ENCODE measurements at places on chromosomes 7 and 10.

GRCh38 chr10:71250405-71250804, 38.0 kb downstream of the UNC5B start:
- no peak for DNase-seq

GRCh38 chr10:132500781-132501415, 36.7 kb upstream of the INPP5A start:
- DNase-seq, result no peak

DNA sequence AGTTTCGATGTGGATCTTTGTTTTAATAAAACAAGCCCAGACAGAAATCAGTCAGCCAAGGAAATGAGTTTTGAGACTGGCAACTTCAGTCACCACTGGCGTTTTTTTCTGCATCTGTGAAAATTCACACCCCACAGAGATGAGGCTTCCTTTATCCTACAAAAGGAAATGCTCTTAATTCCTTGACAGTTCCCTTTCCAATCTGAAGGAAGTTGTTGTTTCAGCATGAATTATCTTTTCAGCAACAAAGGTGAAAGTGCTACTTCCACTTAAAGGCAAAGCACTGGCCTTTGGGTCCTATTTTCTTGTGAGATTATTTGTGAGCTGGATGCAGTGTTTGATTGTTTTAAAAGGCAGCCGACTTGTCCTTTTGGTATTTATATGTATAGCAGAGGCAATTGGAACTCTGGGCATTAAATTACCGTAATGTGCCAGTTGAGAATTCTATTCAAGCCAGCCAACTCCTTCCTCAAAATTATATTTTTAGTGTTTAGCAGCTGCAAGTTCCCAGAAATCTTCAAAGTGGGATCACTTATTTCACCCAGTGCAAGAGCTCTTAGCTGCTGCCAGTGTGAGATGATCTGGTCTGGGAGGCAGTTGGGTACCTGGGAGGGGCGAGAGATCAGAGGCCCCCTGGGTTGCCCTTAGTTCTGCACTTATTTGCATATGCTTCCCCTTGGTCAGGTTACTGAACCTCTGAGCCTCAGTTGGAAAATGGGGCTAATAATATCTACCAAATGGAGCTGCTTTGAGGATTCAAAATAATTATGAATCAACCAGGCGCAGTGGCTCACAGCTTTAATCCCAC, 427.1 kb downstream of the GALNT17 start:
- no peak for DNase-seq

- DNase-seq, result no peak
Measured at GRCh38 chr7:27151931-27152815, at the start of gene HOXA3. Gene HOXA3 (minus strand): TSS chr7:27152583. CDS start chr7:27110640, 41,943 bp downstream.

DNA sequence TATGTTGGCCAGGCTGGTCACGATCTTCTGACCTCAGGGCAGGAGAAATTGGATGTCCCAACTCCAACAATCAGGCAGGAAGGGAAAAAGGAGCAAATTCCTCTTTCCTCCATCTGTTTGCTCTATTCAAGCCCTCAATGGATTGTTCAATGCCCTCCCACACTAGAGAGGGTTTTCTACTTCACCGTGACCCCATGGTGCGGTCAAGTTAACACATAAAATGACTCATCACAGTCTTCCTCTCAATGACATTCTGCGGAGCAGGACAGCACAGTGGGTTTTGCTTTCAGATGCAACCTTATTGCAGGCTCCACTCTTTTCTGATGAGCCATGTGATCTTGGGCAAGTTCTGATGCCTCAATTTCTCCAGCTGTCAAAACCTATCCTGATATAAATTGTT, 364.9 kb downstream of the ANKRD30A start:
- no peak for DNase-seq
